ENCODE measurements at places on chromosomes 2 and 18.

DNA sequence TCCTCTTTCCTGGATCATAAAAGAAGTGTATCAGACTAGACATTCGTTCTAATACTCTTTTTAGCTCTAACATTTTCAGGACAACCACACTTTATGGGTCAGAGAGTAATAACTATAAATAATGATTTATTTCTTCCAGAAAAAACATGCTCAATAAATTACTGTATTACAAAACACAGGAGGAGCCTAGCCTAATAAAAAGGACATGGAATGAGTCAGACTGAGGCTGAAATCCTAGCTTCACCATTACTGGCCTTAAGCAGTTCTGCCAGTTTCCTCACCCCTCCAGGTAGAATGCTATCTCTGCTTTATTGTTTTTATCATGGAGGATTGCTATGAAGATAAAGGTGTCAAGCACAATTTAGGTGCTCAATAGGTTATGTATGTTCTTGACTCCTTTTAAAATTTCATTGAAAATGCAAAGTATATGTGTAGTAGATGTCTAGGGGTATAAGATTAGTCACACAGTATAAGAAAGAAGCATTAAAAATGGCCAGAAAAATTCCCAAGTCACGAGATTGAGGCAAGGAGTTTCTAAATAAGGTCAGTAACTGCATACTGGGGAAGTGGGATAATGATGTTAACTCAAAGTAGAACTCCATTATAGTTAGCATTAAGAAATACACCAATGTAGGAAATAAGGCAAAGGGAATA is 105.5 kb upstream of the NEUROD1 start:
- DNase-seq: no peak

- DNase-seq: no peak
Observed at GRCh38 chr2:108911401-108911800, 77.6 kb downstream of the EDAR start.

- no peak for DNase-seq
Observed at GRCh38 chr2:229202646-229203045, 68.4 kb downstream of the PID1 start.

DNA sequence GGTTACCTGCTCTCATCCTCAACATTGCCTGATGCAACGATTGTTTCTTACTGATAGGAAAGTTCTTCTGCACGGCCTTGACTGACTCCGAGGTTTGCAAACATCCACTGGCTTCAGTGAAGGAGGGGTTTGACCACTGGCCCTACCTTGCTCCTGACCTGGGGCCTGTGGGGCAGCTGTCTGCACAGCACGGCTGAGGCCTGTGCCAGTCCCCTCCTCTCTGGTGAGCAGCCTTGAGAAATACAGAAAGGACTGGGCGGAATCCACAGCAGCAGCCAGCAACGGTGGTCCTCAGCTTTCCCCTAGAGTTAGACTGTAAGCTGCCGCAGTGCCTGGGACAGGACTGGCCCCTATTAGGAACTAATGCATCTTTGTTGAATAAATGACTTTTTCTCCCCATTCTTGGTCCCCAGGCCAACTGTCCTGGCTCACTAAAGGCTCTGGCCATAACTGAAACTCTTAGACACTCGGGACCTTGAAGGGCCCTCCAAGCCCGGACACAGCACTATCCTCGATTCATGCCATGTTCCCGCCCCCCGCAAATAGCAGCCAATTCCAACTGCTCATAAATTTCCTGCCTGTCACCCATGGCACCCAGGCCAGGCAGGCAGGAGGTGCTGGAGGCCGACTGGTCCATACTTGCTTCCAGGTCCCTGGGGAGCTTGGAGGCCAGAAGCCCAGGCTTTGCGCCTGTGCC is 26.7 kb downstream of the ATOH8 start:
- no peak for DNase-seq

DNA sequence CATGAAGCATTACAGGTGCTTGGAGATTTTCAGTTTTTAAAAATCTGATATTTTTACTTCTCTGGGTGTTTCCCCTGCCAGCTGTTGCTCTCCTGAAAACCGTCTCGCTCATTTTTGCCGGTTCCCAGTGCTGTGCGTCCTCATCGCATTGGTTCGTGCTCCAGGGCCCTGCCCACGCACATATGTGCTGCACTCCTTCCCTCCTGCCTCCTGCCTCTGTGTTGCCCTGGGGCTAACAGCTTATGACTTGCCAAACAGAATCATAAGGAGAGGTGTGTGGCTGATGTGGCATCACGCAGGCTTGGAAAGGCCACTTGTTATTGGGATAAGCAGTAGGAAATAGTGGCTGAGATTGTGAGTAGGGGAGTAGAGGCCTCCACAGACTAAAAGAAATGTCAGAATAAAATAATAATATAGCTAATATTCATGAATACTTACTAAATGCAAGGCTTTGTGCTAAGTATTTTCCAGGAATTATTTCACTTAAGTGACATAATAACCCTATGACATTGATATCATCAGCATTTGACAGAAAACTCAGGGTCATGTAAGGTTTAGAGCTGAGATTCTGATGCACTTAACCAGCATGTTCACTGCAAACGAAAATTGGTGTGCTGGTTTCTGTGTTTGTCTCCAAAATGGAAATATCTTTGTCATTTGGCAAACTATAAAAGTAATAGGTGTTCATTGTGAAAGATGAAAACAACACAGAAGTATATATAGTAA is 53.5 kb downstream of the SLC4A1AP start:
- no peak for DNase-seq

DNA sequence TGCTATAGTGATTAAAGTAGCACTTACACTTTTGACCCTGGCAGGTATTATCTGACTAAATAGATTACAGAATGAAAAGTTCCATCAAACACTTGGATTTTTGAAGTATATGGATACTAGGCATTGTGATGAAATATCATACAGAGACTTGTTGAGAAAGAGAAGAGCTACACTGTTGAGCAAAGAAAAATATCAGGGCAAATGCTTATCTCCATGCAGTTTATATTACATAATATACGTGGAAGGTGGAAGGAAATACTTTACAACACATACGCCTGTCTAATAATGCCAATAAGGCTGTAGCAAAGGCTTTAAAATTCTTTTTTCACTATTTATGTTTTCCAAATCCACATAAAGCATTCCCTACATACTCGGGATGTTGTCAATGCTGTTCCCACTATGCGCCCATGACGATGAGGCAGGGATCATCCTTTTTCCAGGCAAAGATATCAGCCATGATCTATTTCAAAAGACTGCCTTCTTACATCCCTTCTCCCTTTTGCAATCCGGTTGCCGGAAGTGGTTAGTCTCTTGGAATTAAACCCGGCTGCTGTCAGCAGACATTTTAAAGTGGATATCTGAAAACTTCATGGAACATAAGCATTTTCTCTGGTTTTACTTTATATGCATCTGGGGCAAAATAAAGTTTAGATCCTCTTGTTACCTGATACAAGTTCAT is 92.6 kb upstream of the ITGA4 start:
- no peak for DNase-seq

DNA sequence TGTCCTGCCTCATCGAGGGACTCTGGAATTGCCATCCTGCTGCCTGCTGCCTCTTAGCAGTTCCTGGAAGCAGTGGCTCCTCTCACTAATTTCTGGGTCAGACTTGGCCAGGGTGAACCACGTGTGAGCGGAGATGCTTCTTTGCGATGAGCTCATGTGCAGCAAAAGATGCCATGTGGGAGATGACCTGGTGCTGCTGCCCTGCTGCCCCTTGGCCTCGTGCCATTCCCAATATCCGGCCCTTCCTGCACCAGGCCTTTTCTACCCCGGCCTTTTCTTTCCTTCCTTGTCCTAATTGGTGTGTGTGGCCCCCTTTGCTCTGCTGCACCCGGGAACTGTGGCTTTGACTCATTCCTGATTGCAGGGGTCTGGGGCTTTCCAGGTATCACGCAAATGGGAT is 296.9 kb upstream of the HS6ST1 start:
- DNase-seq: no peak

DNA sequence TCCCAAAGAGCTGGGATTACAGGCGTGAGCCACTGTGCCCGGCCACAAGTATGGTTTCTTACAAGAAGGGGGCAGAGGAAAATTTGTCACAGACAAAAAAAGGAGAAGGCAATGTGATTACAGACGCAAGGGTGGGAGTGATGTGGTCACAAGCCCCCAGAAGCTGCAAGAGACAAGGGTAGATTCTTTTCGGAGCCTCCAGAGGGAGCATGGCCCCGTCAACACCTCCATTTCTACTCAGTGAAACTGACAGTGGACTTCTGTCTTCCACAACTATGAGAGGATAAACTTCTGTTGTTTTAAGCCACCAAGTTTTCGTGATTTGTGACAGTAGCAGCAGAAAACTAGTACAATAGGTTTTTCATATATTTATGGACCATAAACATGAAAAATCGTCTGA is 2.1 kb upstream of the TCF7L1 start:
- DNase-seq: peak; percentile 29

- no peak for DNase-seq
Observed at GRCh38 chr18:13036622-13037320, 45.6 kb downstream of the CEP192 start.

- no peak for DNase-seq
Observed at GRCh38 chr2:29583104-29583503, 338.3 kb downstream of the ALK start.

GRCh38 chr2:99662761-99663341 is 173.0 kb upstream of the REV1 start:
- no peak for DNase-seq

DNA sequence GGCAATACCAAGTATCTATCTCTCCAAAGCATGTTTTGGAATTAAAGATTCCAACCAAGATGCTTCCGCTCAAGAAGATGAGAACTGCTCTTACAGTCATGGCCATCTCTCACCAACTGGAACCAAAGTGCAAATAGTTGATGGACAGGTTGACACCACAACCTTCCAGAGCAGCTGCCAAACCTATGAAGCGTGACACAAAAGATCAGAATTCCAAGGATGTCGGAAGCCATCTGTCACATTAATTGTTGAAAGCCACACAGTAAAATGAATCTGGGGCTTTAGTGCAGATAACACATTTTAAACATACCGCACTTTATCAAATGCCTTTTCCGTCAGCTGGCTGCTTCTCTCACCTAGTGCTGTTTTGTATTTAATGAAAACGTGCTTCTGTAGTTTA is 195.7 kb downstream of the CDH20 start:
- DNase-seq: peak; percentile 68

DNA sequence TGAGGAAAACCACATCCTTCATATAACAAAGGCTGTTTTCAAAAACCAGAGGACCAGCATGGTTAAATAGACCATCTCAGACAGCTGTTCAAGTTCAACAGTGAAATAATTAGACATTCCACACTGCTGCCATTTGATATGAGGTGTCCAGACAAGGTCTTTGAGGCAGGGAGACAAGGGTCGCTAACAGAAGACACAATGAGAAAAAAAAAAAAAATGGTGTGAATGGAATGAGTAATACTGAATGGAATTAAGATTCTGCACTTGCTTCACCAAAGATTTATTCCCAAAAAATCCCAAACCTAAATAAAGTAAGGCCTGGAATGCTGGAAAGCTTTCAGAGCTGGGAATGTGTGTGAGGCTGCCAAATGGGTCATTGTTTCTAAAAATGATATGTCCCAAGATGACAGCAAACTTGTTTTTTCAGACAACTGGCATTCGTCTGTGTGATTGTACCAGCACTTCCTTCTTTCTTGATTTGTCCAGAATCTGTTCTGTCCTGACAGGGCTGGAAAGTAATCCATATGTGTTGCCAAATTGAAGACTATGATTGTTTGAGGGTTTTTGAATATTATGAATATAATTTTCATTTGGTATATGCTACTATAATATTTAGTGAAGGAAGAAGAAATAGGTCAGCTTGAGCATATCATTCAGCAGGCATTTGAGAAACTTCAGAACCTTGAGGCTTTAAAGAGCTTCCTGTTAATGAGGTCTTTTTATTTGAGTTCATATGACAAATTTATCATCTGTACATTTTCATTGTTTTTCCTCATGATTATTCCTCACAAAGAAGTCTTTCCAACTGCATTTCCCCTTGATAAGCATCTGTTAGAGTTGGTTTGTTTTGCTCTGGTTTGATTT is 85.2 kb upstream of the ITGA4 start:
- no peak for DNase-seq

DNA sequence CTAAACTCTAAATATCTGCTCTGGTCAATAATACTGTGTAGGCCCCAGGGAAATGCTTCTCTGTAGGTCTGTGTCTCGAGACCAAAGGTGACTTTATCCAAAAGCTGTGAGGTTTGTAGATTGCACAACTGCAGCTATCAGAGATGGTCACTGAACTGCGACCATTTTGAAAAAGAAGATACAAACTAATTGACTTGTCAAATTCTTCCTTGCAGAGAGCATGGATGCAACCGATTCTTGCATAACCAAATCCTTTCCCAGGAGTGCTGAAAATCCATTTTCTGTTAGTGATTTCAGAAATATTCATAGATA is 155.8 kb downstream of the SH3BP4 start:
- DNase-seq: no peak

DNA sequence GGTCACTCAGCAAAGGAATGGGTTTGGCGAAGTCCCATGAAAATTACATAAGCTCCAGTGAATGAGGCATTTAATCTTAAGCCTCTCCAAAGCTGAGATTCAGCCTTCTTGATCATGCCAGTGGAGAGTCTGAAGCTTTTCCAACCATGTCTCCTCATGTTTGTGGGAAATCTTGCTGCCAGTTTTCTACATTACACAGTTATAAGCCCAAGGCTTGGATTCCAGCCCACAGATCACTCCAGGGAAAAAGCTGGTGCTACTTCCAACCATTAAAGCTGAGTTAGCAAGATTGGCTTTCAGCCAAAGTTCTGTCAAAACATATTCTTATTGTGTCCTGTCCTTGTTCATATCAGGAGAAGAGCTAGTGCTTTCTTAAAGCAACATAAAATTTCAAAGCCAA is 293.8 kb downstream of the LRRTM4 start:
- DNase-seq: peak; percentile 17

DNA sequence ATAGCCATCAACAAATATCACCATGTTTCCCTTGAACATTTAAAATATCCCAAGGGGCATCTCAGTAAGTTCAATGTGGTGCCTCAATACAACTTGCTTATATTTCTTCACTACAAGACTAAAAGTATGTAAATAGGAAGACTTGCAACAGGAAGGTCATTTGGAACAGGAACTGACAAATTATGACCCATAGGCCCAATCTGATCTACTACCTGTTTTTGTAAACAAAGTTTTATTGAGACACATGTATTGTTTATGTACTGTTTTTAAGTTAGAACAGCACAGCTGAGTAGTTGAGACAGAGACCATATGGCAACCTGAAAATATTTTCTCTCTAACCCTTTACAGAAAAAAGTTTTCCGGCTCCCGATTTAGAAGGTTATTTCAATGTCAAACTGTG is 154.8 kb upstream of the TFPI start:
- no peak for DNase-seq

- DNase-seq: no peak
Observed at GRCh38 chr2:133312038-133312729, 256.1 kb downstream of the NCKAP5 start.

- no peak for DNase-seq
Observed at GRCh38 chr2:232882505-232883115, 12.5 kb downstream of the SNORC start.

DNA sequence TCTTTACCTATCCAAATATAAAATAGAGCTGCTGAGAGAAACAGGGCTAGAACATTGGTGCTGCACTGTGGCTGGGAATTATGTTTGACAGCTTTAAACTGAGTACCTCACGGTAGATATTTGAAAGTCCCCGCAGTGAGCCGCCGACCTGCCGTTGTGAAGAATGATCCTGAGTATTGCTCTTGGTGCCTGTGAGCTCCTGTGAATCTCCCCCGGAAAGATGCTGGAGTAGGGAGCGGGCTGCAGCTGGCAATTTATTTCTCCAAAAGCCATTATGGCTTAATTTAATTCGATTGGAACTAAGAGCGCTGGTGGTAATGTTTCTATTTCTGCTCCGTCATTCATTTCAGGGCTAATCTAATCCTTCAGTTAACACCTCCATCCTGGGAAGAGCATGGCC is 129.4 kb upstream of the TPO start:
- no peak for DNase-seq

Data from WERI-Rb-1 (cell line).